ENCODE measurements at places on chromosomes 1 and 21.

DNA sequence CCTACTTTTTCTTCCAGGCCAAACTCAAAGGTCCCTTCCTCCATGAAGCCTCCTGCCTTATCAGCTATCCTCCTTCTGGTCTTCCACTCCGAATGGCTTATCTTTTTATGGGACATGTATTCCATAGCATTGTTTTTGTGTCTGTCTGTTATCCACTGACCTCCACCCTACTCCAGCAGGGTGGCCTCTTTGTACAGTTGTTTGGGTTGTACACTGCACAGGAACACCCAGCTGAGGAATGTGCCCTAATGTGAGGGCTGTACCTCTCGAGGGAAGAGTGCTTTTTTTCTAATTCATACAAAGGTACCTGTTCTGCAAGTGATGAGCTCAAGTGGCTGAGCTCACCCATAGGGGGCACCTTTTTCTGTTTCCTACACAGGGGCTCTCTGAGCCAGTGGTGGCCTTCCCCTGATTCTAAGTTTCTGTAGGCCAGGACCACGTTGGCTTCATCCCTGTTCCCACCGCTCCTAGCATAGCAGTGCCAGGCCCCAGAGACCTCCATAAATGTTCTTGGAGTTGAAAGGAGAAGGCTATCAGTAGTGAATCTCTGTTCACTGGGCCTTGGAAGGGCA, 108.2 kb downstream of the FOXD2 start:
- no peak overlapping the region for H3K27ac ChIP-seq
- peaks cover 15% of the 10 kb centered on the region for H3K4me1 ChIP-seq
- H3K27me3 ChIP-seq = no peaks in the 10 kb centered on the region
- no peaks in the 10 kb centered on the region for H3K36me3 ChIP-seq

DNA sequence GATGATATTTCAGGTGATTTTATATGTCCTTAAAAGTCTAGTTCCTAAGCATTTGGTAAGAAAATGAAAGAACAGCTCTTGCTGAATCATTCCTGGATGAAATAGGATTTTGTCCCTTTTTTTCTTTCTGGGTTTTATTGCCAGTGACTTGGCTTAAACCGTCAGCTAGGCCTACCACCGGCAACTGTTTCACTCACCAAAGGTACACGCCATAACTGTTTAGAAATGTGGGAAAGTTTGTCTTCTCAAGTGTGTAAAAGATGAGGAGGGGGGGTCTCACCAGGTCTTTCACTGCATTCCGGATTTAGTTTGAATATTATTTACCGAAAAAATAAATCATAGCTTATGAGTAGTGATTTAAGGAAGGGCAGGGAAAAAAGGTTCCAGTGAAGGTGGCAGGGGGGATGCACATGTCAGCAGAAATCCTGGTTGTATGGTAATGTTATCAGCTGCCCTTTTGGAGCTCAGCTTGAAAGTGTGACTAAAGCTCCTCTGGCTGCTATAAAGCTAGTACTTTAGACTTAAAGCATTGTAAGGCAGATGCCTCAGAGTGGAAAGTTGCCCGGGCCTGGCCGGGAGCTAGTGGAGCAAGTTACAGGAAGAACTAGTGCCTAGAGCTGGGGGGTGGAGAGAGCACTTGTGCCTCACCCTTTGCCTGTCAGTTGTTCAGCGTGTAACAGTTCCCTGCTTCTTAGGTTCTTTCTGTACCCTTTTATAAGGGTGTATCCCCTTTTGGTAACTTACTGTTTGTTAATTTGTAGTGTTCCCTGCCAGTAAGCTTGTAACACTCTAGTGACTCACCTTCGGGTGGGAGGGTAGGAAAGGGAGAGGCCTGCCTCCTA, 3.1 kb downstream of the ATP1A1 start:
- peaks cover 28% of the 10 kb centered on the region for H3K4me1 ChIP-seq
- peak overlapping the region; percentile 99 for H3K27ac ChIP-seq
- peak; percentile 90 for DNase-seq
- no peaks in the 10 kb centered on the region for H3K36me3 ChIP-seq
- peak overlapping the region; percentile 99 for H3K4me3 ChIP-seq
- no peaks in the 10 kb centered on the region for H3K27me3 ChIP-seq

- no peak overlapping the region for H3K4me3 ChIP-seq
- peaks cover 32% of the 10 kb centered on the region for H3K4me1 ChIP-seq
- H3K36me3 ChIP-seq = no peaks in the 10 kb centered on the region
Observed at GRCh38 chr1:34685225-34685624, 69.6 kb upstream of the GJB5 start.

- H3K27me3 ChIP-seq = no peaks in the 10 kb centered on the region
- H3K4me3 ChIP-seq = no peak overlapping the region
- no peak for DNase-seq
- no peak overlapping the region for H3K27ac ChIP-seq
Observed at GRCh38 chr1:25782608-25783201, 17.3 kb upstream of the SELENON start.

DNA sequence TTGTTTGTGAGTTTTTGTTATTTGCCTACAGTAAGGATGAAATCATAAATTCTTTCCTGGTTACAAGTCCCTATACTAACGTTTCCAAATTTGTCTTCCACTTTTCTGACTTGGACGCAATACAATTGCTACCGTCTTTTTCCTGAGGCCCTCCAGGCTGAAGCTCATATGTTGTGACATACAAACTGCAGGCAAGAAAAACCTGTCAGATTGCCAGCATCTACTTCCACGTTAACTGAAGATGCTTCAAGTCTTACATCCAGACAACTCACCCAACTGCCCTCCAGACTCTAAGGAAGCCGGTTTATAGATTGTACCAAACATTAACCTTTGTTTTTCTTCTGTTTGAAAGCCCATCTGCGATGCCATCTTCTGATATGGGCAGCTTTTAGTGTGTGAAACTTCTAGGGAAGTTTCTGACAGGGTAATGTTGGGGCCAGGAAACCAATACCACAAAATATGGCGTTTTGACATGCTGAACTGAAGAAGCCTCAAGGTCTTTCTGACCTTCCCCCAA, 21.4 kb upstream of the RNF11 start:
- no peaks in the 10 kb centered on the region for H3K36me3 ChIP-seq
- no peaks in the 10 kb centered on the region for H3K4me1 ChIP-seq
- no peak overlapping the region for H3K4me3 ChIP-seq
- DNase-seq = no peak
- no peaks in the 10 kb centered on the region for H3K27me3 ChIP-seq
- no peak overlapping the region for H3K27ac ChIP-seq

DNA sequence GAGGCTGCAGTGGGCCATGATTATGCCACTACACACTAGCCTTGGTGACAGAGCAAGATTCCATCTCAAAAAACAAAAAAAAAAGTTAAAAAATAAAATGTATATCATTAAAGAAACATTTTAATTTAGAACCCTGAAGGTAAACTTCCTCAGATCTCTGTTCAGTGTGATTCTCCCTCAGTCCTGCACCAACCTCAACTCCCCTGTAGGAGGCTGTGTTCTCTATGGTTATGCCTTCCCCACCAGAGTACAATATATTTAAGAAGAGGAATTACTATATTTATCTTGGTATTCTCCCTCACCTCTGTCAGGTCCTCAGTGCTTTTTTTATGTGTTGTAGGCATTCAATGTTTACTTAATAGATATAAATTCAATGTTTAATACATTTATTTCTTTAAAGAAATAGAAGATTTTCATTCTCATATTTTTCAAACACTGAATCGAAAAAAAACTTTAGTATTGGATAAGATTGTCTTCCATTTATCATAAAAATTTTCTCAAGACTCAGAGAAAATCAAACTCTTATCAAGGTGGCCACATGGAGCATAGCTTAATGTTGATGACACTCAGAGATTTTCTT, 4.8 kb upstream of the LRRC8B start:
- no peaks in the 10 kb centered on the region for H3K36me3 ChIP-seq
- H3K27me3 ChIP-seq = no peaks in the 10 kb centered on the region
- no peak overlapping the region for H3K4me3 ChIP-seq
- peak; percentile 17 for DNase-seq
- H3K4me1 ChIP-seq = no peaks in the 10 kb centered on the region

GRCh38 chr1:246383239-246383589, 123.9 kb downstream of the SMYD3 start:
- no peak overlapping the region for H3K4me3 ChIP-seq
- no peaks in the 10 kb centered on the region for H3K36me3 ChIP-seq
- DNase-seq = no peak
- no peak overlapping the region for H3K27ac ChIP-seq
- H3K27me3 ChIP-seq = no peaks in the 10 kb centered on the region
- no peaks in the 10 kb centered on the region for H3K4me1 ChIP-seq

DNA sequence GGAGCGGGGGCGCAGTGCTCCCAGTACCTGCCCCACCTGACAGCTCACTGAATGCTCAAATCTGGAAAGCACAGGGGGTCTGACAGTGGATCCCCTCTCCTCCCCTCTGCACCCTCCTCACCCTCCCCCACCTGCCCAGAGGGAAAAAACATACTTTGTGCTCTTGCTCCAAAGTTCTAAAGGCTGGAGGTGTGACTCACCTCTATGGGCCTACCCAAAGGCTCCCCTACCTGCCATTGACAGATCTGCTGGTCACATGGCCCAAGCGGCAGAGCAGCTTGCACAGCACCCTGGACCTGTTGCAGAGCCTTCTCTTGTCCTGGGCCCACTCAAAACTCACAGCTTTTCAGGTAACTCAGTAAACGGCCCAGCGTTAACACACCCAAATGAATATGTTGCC, 55.7 kb downstream of the ADSS2 start:
- H3K4me1 ChIP-seq = no peaks in the 10 kb centered on the region
- no peaks in the 10 kb centered on the region for H3K36me3 ChIP-seq
- H3K27me3 ChIP-seq = no peaks in the 10 kb centered on the region
- H3K4me3 ChIP-seq = no peak overlapping the region

GRCh38 chr1:44408212-44408582, 3.1 kb downstream of the RNF220 start:
- H3K27ac ChIP-seq = no peak overlapping the region
- peaks cover 34% of the 10 kb centered on the region for H3K4me1 ChIP-seq
- H3K36me3 ChIP-seq = no peaks in the 10 kb centered on the region

GRCh38 chr1:68178821-68179490, 53.4 kb downstream of the WLS start:
- no peak for DNase-seq
- H3K36me3 ChIP-seq = no peaks in the 10 kb centered on the region
- H3K27ac ChIP-seq = peak overlapping the region; percentile 83
- peaks cover 23% of the 10 kb centered on the region for H3K4me1 ChIP-seq

DNA sequence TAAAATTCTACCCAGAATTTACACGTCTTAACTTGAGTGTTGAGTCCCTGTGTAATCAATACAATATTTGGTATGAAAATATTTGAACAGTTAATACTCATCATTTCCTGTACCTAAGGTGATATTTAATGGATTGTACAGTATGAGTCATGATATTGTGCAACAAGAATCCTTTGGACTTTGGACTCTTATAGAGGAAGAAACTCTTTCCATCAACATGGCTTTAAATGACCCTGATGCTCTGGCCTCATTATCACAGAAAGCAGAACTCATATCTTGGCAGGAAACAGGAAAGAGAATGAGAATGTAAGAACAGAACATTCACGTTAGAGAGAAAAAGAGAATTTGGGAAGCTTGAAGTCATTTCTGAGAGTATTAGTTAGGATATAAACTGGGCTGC, 168.8 kb upstream of the B3GALT2 start:
- H3K27me3 ChIP-seq = no peaks in the 10 kb centered on the region
- peak overlapping the region; percentile 55 for H3K27ac ChIP-seq
- H3K36me3 ChIP-seq = no peaks in the 10 kb centered on the region
- no peak for DNase-seq
- no peak overlapping the region for H3K4me3 ChIP-seq

All from transverse colon (tissue), 4 donors.